Activated T-helper 1 cell treated with anti-CD3 and anti-CD28 coated beads, Interleukin-2, amount 50 U/mL, for 16 hours (primary cell): ENCODE measurements at places on chromosomes 3 and 15.

DNA sequence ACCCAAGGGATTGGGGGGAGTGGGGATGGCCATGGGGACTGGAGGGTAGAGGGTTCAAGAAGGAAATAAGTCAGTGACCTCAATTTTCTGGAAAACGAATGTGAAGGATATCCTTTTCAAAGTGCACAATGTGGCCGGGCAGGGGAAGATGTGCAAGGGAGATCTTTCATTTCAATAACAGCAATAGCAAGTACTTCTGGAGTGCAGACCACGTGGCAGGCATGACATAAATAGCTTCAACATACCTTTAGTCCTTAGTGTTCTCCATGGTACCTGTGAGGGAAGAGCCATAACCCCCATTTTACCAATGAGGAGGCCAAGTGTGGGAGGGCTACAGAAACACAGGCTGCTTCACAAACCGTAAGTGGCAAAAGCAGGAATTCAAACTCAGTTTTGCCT is 138.7 kb downstream of the FOXP1 start:
- no peak for DNase-seq

DNA sequence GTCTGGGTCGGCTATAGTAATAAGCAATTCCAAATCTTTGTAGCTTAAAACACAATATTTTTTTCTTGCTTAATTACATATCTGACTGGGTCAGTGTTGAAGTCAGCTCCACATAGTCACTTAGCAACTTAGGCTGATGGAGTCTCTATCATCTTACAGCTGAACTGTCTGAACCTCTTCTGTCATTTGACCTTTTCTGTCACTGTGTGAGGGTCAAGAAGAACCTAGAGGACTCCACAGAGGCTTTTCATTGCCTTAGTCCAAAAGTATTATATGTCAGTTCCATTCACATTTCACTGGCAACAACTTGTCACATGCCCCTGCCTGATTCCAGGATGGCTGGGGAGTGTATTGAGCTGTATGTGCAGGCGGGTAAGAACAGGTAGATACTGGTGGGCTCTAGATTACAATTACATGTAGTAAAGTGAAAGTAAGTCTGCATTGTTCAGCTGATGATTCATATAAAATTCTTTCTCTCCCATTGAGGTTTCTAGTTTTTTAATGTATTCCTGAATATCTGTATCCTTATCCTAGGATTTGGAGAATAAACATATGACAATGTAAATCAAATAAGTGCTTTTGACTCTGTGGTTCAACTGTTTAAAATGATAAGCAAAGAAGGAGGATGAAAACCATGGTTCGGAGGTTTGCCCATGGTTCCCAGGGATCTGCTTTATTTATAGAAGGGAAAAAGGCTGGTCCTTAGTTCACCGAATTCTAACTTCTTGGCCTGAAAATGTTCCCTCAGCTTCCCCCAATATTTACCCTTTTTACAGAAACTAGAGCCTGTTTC is 5.8 kb upstream of the ARPP21 start:
- no peak for DNase-seq

GRCh38 chr15:85860394-85861161 is 65.9 kb upstream of the KLHL25 start:
- DNase-seq = no peak

DNA sequence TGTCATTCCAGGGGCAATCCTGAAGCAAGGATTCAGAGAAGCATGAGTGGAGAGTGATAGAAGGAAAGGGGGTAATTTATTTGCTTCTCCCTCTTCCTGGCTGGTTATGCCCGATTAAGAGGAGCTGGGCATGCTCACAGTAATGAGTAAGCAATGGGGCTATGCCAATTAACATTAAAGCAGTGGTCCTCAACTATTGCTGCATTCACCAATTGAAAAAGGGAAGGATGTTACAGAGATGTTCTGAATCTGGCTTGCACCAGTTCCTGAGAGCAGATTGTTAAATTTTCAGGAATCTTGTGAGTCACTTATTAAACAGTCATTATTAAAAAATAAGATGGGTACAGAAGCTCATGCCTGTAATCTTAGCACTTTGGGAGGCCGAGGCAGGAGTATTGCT is 85.9 kb upstream of the ZBTB20 start:
- no peak for DNase-seq

DNA sequence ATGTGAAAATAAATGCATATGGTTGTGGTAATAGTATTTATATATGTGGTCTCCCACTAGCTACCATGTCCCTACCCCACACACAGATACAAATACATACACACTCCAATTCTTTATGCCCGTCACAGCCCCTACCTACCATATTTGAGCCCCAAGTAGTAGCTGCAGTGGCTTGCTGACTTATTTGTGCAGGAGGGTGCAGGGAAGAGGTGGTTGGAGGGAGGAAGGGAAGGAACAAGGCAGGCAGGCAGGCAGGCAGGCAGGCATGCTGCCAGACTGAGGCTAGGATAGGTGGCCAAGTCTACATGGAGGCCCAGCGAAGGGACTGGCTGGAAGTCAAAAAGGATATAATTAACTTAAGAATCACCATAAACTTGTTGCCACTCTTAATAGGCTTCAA is 82.9 kb downstream of the SCN11A start:
- no peak for DNase-seq

- DNase-seq = no peak
Measured at GRCh38 chr3:178439504-178439903, 96.7 kb upstream of the KCNMB2 start.

DNA sequence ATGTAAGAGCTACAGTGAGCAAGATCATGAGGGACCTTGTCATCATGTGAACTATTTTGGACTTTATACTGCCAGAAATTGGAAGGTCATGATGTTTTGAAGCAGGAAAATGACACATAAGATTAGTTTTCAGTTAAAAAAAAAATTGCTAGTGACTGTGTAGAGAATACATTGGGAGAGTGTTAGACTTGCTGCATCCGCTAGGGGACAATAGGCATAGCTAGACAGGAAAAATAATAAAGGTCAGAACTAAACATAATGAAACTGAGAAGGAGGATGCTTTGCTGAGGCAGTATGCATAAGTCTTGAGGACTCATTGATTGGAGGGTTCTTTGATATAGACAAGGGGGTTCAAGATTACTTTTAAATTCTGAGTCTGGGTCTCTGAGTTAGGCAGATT is 275.8 kb upstream of the KCNH8 start:
- no peak for DNase-seq

- DNase-seq = no peak
Measured at GRCh38 chr3:23785882-23786281, 19.9 kb upstream of the UBE2E1 start.

DNA sequence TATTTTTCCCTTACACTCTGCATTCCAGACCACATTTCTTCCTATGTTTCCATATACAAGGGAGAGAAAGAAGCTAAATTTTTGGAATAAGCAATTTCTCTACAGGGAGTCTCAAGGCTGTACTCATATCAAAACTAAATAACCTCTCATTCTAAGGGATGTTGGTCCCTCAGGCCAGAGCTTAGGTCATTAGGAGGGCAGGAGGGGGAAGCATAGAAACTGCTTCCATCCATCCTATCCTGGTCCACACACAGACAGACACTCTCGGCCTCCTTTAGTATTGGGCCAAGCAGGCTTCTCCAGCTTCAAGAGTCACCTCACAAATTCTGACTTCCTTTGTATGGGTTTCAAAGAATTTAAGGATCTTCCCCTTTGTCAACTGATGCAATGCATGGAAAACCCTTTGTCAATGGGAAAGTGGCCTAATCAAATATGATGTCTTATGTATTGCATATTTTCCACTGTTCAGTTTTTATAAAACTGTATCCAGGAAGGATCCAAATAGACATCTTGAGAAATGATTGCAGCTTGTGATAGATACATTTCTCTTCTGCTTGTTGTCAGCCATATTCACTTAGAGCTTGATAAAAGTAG is 140.7 kb upstream of the RARB start:
- DNase-seq = no peak

- DNase-seq = no peak
Measured at GRCh38 chr15:36313021-36313420, 266.4 kb upstream of the CDIN1 start.

DNA sequence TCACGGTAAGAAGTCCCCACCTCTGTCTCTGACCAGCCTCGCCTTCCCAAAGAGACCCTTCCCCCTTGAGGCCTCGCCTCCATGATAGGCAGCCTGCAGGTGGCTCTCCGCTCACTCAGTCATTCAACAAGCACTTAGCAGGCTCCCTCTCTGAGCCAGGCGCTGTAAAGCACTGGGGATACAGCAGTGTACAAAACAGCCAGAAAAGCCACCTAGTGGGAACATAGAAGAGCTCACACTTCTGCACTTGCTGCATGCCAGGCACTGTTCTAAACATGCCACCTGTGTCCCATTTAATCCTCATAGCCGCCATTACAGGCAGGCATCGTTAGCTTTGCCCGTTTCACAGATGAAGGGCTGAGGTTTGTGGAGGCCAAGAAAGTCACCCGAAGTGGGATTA is 56.0 kb downstream of the SEMA3G start:
- DNase-seq = no peak

DNA sequence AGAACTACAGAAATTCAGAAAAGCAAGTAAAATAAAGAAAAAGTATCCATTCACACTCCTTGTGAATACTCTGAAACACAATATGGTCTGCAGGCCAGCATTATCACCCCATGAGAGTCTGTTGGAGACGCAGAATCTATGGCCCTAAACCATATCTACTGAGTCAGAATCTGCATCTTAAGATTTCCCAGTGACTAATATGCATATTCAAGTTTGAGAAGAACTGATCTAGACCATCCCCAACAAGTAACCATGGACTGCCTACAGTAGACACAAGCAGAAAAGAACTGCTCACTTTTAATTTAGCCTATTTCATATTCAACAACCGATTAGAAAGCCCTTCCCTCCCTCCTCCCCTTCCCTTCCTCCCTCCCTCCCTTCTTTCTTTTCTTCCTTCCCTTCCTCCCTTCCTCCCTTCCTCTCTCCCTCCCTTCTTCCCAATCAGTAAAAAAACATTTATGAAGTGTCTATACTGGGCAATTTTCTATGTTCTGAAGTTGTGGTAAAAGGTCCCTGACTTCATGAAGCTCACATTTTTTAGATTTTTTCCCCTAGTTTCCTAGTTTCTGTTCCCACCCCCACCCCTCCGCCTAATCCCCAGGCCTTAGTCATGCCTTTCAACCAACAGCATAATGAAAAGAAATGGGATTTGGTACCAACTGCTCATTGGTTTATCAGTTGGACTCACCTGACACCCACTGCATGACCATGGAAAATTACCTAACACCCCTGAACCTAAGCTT is 125.2 kb downstream of the CNTN3 start:
- no peak for DNase-seq

GRCh38 chr3:22962244-22962643 is 240.9 kb upstream of the UBE2E2 start:
- no peak for DNase-seq

DNA sequence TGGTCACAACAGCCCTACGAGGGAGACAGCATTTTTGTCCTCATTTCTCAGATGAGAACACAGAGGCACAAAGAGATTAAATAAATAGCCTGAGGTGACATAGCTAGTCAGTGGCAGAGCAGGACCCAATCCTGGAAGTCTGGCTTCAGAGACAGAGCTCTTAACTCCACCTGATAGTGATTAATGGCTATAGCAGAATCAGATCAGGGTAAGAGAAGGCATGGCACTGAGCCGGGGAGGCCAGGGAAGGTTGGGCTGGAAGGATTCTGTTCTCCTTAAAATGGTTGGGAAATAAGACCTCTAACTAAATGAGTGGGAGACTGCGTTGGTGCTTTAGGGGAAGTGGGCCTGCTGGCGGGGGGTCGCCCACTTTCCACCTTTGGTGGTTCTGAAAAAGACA is 104.5 kb downstream of the VGLL4 start:
- no peak for DNase-seq

DNA sequence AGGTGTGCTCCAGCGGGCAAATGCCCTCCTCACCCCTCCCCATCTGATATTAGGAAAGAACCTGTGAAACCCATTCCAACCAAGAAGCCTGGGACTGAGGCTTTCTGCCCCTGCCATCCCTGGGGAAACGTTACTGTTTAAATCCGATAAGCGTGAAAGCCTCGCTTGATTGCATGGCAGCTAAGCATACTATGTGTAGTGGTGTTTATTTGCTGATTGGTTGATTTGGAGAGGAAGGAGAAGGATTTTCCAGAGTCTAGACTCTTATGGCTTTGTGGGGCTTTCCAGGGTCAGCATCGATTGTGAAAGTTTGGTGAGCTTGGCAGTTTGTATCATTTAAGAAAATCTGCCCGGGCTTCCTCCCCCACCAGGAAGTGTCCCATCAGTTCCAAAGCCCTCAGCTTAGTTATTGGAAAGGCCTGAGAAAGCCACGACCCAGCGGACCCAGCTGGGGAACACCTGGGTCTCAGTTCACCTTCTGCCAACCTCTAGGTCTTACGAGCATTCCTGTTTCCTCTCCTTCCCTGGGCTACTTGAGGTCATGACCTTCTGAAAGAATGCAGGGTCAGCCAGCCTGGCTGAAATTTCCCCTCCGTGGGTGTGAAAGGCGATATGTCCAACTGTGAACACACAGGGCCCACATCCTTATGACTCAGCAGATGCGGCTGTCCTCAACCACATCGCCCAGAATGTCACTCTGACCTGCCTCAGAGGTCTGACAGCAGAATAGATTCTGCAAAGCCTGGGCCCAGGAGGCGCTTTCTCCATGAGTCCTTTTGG is 62.8 kb upstream of the HERC1 start:
- no peak for DNase-seq
